ENCODE measurements at places on chromosomes 2 and 18.

DNA sequence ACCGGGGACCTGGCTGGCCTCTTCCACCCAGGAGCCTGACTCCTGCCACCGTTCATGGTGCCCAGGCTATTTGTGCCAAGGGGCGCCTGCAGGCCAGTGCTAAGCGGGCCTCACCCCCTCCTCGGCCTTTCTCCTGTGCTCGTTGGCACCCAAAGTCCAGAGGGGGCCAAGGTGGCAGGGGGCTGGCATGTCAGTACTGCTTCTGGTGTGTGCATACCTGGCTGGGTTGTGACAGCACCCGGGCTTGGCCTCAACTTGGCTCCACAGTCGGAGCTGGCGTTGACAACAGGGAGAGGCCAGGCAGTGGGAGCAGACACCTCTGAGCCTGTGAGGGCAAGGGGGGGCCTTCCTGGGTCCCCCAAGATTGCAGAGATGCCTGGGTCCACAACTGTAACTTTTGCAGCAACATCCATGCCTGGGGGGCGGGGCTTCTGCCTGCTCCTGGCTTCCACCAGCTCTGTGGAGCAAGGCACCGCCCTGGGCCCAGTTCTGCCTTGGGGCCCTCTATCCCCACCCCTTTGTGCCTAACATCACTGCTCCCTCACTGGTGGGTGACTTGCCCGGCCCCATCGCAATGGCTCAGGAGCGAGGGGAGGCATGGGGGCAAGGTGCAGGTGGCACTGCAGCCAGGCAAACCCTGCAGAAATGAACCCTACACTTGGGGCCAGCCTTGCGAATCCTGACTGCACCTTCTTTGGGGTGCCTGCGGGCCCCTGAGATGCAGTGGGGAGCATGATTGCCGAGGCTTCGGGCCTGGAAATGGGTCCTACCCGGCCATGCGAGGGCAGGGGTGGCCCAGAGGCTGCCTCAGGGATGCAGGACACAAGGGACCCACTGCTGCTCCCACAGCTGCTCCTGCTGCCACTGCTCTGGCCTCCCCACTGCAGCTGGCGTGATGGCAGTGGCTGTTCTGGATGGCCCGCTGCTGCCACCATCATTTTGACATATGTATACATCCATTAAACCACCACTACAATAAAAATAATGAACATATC, 35.9 kb downstream of the PTPN4 start:
- no peak for DNase-seq

- DNase-seq = no peak
Measured at GRCh38 chr2:161416708-161417437, 776 bp downstream of the TBR1 start.

DNA sequence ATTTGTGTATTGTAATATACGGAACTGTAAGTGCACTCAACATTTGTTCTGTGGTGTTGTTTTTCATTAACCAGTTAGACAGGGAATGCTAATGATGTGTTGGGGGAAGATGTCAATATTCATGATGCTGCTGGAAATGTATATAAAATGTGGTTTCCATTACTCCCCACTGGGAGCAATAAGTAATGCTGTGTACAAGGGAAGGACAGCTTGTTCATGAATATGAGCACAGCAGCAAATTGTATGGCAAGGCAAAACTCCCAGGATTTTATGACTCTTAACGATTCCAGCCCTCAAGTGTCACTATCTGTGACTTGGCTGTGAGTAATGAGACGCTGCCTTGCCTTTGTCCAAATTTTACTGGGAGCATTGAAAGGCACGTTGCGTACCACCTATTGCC, 312.4 kb upstream of the DDX18 start:
- no peak for DNase-seq

DNA sequence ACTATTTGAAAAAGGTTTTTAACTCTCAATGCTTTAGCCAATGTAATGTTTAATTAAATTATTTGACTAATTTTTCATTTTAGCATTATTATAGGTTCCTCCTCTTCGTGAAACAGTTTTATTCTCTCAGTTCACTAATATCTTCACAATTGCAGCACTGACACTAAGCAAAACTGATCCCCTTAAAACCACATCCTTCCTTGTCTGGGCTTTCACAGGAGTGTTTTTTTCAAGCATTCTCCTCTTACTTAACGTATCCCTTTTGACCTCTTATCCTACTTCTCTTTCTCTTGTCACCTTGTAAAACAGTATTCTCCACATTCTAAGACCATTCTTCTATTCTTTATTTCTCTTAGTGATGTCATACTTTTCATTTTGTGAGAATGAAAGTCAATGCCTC, 112.8 kb downstream of the DSC3 start:
- no peak for DNase-seq

DNA sequence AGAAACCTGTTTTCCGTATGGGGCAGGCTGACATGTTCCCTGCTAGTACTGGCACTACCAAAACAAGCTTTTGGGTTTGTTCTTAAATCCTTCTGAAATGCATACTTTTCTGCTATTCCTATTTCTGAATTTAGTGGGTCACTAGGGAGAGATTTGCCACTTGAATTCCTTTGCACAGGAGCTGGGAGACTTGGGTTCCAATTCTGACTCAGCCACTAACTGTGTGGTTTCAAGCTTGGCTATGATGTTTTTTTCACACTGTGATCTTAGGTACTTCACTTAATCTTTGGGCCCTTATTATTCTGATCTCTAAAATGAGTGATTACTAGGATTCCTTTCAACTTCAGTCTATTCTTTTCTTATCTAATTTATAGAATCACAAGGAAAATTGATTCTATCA, 105.5 kb downstream of the BCL11A start:
- DNase-seq = no peak

- no peak for DNase-seq
Measured at GRCh38 chr2:216758256-216759155, 63.2 kb upstream of the IGFBP5 start.

DNA sequence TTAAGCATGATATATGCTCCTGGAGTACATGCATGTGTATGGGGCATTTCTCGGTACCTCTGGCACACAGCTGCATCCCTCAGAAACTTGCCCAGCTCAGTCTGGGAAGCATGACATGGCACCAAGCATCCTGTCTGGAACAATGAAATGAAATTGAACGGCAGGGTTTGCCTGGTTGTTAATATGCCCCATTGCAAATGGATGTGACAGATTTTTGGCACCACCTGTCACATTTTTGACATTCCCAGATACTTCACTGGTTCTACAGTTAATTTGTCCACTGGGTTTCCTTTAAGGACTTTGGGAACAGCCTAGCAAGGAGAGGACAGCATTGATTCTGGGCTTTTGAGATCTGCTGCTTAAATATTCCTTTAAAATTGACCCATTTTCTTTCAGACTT, 305.8 kb downstream of the TSN start:
- no peak for DNase-seq

DNA sequence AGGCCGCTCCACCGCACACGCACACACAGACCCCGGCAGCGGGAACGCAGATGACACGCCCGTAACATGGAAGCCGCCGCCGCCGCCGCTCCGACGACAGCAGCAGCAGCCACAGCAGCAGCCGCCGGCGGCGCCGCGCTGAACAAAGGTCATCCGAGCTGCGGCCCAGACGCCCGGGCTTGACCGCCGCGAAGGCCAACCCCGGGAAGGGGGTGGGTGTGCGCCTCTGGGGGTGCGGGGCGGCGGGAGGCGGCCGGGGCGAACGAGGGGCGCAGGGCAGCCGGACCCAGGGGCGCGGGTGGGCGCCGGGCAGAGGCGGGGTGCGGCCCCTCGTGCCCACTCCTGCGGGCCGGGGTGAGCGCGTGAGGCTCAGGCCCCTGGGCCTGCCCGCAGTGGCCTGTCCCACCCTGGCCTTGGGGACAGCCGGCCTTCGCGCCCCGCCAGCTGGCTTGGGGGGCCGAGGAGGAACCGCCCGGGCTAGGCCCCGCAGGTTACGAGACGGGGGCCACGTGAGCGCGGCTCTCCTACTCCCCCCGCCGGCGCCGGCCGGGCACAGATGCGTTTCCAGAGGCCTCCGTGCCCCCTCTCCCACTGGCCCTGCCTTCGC, 1.0 kb upstream of the ZNF532 start:
- DNase-seq = peak; percentile 58

DNA sequence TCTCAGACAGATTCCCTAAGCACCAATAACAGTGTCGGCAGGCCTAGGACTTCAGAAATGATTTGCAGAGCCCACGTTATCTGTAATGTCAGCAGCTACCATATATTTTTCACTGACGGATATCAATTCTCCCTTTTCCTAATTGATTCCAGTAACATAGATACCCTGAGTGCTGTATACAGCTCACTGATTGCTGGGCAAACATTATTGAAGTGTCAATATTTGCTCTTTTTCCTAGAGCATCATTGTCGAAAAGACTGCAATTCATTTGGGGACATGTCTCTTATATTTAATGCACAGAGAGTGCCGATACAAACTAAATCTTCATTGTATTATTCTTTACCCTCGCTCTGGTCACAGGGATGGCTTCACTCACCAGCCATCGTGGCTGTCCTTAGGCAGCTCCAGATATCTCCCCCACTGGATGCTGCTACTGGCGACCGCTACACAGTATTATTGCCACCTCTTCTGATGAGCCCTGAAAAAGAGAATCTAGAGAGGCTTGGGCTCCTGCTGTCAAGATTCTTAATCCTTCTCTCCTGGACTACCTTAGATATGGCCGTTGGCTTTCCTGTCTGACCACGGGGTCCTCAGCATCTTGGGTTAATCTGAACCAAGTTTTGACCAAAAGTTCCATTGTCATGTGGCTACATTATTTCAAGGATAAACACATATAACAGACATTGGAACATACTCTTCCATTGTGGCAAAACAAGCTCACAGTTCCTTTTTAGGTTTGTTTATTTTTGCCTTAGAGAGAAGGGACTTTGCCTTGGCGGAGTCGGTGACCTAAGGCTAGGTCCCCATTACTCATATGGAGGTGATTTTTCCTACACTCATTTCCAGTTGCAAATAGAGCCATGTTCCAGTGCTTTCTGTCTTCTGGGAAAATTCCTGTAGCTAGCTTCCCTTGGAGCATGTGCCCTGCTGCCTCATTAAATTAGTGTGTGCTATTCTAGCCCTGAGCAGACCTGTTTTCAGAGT, 105.4 kb downstream of the CPO start:
- DNase-seq = no peak

DNA sequence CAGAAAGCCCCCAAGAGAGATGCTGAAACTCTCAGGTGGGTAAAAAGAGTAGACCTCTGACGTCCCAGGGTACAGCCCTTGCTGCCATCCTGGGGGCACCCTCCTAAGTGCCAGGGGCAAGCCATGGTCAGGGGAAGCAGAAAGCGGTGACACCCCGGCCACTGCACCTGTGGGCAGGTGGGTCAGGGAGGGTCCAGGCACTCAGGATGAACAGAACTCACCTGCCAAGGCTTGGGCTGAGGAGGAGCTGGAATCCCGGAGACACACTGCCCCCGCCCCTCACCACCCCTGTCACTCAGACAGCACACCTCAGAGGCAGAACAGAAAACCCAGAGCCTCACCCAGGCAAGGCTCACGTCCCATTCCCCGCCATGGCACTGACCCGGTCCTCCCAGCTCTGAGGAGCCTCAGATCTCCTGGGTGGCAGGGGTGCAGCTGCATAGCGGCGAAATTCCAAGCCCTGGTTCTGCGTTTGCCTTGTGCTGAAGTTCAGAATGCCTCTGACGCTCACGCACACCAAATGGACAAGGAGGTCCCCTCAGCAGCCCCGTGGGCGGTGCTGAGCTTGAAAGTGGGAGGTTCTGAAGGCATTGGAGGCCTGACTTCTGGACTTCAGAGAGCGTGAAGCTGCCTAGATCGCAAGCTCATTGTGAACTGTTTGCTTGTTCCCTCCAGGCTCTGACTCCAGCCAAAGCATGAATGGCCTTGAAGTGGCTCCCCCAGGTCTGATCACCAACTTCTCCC, 4.3 kb downstream of the GPR17 start:
- DNase-seq = no peak

DNA sequence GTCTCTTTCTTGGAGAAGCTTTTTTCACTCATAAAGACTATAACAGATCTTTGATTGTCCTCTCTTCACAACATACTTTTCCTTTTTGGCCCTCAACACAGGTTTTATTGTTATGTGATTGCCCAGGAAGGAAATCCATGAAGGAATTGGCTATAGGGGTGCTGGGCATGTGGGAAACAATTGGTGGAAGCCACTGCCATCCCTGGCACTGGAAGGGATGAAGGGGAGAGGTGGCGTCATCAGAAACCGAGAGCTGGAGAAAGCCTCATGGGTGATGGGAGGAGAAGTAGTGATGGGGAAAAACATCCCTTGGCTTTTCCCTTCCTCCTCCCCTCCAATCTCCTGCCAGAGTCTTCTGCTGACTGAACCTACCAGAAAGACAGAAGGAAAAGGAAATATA, 106.2 kb downstream of the SPOPL start:
- no peak for DNase-seq

DNA sequence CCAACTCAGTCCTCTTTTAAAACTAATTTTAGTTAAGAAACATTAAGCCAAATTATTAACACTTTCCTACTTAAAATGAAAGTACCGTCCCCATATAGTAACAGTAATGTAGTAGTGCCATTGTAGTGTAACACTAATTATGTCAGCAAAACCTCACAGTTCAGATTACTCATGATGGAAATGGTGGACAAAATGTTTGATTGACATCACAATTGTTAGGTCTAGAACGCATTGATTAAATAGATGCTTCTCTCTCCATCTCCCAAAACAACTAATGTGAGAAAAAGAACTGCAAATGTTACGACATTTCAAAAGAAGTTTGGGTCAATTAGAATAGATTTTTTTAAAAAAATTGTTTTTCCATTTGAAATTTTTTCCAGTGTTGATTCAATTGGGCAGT, 1.2 kb upstream of the ATF2 start:
- no peak for DNase-seq

DNA sequence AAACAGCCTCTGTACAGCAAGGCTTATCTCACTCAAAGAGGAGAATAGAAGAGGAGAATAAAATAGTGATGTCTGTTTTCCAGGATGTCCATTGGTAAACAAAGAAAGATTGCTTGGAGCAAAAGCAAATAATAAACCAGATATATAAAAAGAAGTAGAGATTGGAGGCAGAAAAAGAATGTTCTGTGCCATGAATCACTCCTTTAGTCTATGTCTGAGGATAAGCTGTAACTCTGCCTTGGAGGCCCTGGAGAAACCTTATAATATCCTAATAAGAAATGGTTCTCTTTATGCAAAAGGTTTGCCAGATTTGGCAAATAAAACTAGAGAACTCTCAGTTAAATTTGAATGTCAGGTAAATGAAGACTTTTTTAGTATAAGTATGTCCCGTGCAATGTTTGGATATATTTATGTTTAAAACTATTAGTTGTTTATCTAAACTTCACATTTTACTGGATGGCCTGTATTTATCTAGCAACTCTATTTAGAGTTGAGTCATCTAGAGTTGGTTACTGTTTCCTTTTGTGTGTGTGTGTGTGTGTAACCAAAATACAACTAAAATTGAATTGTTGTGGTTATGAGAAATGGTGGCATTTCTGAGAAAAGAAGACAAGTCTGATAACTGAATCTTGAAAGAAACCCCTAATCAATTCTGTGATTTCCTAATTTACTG, 510.3 kb upstream of the SETBP1 start:
- no peak for DNase-seq
